NCI-H2081 (cell line): ENCODE measurements at places on chromosomes 4 and X.
A peak's percentile ranks its signal among the peaks of the same experiment; 100 is the strongest.

GRCh38 chr4:174474457-174475075 is 47.7 kb downstream of the HPGD start:
- no peak for DNase-seq

- no peak for DNase-seq
These were observed 80.9 kb downstream of the IL21 start for GRCh38 chr4:122539861-122540465.

- no peak for DNase-seq
These were observed 12.0 kb downstream of the GAGE1 start for GRCh38 chrX:49610718-49611310.

DNA sequence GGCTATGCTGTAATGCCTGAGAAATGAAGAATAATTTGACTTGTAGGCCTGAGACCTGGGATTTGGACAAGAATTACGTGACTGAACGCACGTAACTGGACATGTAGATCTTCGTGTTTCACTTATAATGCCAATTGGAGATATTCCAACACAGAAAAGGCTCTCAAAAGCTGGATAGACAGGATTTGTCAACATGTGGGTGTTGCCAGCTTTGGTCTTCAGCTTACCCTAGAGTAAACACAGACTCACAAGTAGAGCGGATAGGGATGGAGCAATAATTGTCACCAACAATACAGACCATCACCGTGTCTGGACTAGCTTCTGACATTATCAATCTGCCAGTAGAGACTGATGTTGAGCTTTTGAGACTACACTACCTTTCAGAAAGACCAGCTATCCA is 1511.0 kb upstream of the ADGRL3 start:
- peak; percentile 40 for DNase-seq

DNA sequence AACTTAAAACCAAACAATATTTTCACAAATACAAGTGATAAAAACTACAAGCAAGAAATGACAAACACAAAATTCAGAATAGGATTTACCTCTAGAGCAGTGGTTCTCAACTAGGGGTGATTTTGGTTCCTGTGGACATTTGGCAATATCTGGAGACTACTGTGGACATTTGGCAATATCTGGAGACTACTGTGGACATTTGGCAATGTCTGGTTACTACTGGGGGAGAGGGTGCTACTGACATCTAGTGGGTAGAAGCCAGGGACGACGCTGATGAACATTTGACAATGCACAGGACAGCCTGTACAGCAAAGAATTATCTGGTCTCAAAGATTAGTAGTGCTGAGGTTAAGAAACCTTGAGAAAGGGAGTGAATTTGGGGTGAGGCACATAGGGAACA is 169.8 kb downstream of the CLCN4 start:
- DNase-seq: peak; percentile 11

DNA sequence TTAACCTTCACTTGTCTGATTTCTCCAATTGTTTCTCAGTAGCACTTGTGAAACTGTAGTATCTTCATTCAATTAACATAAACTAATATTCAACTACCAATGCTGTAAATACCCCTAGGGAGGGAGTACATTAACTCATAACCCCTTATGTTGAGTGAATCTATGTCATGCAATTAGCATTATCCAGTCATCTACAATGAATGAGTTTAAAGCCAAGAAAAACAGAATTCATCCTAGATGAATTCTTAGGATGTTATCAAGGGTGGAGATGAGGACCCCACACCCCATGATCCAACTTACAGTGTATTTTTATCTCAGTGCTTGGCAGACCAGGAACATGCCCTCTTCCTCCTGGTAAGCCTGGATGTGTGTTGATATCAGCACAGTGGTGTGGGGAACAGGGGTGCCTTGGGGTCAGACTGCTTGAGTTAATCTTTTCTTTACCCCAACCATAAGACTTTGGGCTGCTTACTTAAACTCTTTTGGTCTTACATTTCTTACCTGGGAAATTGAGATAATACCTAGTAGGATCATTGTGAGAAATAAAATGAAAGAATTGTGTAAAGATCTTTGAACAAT is 62.1 kb upstream of the SCOC start:
- DNase-seq: no peak

- DNase-seq: no peak
These were observed 15.8 kb downstream of the RPL39 start for GRCh38 chrX:119775517-119776238.
